Retina (tissue), 1 donor: ENCODE measurements at places on chromosomes 11 and 22.

- DNase-seq: no peak
These were observed 21.1 kb upstream of the RDX start for GRCh38 chr11:110317516-110317932.

DNA sequence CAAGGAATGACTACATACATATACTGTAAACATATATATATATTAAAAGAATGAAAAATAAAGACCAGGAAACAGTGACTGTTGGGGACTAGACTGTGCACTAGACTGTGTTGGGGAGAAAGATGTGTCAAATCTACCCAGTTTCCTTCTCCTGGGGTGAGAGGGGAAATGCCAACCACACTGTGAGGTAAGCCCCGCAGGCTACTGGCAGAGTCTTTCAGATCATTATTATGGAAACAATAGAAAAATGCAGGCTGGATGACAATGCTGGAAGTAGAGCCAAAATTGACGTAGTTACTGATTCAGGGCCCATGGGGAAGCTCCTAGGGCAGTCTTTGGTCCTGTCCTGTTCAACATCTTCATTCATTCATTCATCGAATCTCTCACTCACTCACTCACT is 101.4 kb downstream of the C11orf58 start:
- DNase-seq: no peak

DNA sequence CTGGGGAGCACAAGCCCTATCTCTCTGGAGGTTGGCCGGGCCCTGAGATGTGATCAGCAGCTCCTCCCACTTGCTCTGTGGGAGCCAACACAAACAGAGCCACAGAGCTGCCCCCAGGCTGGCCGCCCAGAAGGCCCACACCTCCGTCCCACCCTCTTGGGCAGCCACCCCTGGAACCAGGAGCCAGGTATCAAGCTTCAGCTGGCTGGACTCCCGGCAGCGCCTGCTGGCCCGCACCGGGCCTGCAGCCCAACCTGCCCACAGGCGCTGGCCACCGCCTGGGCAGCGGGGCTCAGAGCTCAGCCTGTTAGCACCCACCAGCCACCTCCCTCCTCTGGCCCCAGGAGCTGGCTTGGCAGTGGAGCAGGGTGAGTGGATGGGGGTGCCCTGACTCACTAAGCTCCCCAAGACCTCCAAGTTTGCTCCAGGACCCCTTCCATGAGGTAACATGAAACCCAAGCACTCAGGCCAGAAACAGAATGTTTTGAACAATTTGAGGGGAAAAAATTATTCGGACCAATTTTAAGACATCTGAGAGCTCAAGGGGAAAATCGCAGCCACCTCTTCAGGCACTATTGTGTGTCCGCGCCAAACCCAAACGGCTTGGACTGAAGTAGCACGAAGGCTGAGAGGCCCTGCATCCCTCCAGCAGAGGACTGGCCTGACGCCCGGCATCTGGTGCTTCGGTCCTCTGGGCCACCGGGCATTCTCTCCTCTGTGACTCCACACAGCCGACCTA is 450.8 kb downstream of the SOX6 start:
- no peak for DNase-seq

DNA sequence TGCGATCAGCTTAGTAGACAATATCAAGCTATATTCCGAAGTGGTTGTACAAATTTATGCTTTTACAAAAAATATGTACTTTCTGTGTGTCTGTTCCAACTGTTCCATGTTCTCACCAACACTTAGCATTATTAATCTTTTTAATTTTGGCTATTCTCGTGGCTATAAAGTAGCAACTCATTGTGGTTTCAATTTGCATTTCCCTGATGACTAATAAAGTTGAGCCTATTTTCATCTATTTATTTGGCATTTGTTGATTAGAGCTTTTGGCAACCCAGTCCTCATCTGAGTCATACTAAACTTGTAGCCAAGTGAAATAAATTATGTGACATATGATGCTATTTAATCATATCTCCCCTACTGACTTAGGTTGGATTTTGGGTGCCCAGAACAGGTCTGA is 115.9 kb downstream of the FBXO7 start:
- no peak for DNase-seq

DNA sequence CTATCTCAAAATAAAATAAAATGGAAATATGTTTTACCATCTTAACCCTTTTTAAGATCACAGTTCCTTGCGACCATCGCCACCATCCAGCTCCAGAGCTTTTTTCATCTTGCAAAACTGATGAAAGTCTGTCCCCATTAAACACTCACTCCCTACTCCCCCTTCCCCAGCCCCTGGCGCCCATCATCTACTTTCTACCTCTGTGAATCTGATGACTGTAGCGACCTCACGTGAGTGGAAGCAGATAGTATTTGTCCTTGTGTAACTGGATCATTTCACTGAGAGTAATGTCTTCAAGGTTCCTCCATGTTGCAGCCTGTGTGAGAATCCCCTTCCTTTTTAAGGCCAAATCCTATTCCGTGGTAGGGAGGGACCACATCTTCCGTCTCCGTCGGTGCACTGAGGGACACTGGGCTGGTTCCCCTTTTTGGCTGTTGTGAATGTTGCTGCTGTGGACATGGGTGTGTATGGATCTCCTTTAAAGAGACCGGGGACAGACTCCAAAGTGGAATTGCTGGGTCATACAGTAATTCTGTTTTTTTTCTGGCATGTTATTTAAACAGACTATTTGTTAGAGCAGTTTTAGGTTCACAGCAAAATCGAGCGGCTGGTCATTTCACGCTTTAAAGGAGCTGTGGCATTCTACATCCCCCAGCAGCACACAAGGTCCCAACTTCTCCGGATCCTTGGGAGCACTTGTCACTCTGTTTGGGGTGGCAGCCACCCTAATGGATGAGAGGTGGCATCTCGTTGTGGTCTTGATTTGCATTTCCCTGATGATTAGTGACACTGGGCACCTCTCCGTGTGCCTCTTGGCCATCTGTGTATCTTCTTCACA is 120.0 kb downstream of the KCNQ1 start:
- no peak for DNase-seq

- DNase-seq: no peak
These were observed 629.5 kb downstream of the BRD1 start for GRCh38 chr22:49197986-49198704.

DNA sequence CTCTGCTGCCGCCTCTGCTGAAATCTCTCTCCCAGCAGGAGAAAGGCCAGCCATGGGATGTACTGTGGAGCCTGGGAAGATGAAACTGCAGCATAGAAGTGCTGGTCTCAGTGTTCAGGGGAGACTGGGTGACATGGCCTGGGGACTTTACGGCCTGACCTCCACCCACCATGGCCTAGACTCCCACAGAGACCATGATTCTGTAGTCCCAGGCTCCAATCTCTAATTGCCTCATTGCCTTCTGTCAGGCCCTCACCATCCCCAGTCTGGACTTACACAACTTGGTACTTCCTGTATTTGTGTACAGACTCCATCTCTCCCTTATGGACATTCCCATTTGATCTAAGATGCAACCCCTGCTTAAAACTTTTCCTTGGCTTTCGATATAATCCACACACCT is 43.1 kb downstream of the TRAF6 start:
- DNase-seq: no peak

GRCh38 chr11:120034881-120035630 is 102.9 kb downstream of the TRIM29 start:
- DNase-seq: no peak

GRCh38 chr11:468493-468892 is 18.4 kb downstream of the PTDSS2 start:
- no peak for DNase-seq

GRCh38 chr11:88308576-88308975 is 29.0 kb downstream of the CTSC start:
- no peak for DNase-seq

DNA sequence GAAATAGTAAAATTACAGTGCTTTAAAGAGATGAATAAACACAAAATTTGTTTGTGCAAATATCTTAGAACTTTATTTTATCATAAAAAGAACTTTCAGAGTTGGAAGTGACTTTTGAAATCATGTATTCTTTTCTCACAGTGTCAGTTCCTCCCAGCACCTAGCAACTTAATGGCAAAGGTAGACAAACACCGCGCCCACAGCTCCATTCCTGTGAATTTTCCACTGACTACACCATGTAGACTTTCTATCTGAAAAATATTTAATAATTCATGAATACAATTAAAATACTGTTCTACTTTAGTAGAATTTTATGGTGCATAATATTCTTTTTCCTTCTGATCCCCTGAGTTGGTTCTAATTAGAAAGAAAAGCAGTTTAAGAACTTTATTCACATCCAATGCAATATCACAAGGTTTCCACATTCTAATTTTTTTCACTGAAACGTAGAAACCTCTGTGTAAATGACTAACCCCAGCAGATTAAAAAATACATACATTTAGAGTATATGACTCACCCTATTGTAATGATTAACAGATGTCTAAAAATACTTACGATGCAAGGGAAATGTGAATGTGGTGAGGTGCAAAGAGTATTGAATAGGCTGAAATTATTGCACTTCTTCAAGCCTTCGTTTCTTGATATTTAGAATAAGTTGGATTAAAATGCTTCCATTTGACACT is 218.2 kb upstream of the CCDC179 start:
- DNase-seq: no peak

DNA sequence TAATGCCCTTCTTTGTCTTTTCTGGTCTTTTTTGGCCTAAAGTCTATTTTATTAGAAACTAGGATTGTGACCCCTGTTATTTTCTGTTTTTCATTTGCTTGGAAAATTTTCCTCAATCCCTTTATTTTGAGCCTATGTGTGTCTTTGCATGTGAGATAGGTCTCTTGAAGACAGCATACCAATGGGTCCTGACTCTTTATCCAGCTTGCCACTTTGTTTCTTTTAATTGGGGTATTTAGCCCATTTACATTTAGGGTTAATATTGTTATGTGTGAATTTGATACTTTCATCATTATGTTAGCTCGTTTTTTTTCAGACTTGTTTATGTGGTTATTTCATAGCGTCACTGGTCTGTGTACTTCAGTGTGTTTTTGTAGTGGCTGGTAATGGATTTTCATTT is 682.6 kb downstream of the JRKL start:
- no peak for DNase-seq
